Stimulated activated CD4-positive, alpha-beta T cell treated with anti-CD3 and anti-CD28 coated beads, Interleukin-1b, Interleukin-23, amount 100 ng/mL, for 4 hours (primary cell): ENCODE measurements at places on chromosomes 3 and 15.

GRCh38 chr3:194688200-194688740, 2.6 kb downstream of the FAM43A start:
- no peak for DNase-seq

GRCh38 chr3:30124435-30125370, 481.7 kb upstream of the TGFBR2 start:
- no peak for DNase-seq

DNA sequence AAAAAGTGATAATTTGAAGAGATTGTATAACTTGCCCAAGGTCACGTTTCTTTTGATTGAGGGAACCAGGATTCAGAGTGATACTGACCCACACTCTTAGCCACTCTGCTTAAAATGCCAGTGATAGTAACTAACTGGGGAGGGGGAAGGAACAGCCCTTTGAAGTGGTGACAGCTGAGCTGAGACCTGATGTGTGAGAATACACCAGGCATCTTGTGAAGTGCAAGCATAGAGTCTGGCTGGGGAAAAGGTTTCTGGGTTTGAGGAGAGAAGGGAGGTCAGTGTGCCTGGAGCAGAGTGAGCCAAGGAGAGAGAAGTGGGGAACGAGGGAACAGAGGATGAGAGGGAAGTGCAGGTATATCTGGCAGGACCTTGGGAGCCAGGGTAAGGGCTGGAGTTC, 35.4 kb upstream of the SCAANT1 start:
- DNase-seq, result no peak

DNA sequence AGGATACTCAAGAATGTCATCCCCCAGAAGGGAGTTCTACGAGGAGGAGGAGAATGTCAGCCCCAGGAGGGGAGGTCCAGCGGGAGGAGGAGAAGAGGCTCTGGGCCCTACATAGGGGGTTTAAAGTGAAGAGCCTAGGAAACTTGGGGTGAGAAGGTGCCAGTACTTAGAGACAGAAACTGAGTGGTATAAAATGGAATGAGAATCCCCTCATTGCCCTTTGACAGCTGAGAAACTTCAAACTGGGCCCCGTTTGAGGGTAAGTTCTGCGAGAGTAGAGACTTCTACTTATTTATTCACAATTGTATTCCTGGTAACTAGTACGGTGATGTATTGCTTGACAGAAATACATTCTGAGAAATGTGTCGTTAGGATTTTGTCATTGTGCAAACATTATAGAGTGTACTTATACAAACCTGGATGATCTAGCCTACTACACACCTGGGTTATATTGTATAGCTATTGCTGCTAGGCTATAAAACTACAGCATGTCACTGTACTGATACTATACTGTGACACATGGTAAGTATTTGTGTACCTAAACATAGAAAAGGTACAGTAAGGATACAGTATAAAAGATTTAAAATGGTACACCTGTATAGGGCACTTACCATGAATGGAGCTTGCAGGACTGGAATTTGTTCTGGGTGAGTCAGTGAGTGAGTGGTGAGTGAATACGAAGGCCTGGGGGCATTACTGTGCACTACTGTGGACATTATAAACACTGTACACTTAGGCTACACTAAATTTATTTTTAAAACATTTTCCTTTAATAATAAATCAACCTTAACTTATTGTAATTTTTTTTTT, 62.0 kb downstream of the TSC22D2 start:
- no peak for DNase-seq

GRCh38 chr3:175479800-175480199, 620.7 kb downstream of the NAALADL2 start:
- no peak for DNase-seq

DNA sequence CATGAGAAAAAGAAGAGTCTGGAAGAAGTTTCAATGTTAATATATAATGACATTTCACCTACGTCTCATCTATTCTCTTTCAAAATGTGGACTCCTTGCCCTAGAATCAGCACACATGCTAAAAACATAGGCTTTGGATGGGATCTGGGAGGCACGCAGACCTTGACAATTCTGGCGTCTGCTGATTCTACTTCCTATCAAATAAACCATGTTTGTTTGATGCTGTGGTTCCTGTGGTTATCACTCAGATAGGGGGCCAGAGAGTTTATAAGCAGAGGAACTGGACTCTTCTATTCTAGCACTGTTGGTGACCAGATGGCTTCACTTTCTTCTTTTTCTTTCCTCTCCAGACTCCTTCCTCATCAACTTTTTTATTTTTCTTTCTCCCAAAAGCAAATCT, 336.8 kb downstream of the DIPK2A start:
- no peak for DNase-seq

DNA sequence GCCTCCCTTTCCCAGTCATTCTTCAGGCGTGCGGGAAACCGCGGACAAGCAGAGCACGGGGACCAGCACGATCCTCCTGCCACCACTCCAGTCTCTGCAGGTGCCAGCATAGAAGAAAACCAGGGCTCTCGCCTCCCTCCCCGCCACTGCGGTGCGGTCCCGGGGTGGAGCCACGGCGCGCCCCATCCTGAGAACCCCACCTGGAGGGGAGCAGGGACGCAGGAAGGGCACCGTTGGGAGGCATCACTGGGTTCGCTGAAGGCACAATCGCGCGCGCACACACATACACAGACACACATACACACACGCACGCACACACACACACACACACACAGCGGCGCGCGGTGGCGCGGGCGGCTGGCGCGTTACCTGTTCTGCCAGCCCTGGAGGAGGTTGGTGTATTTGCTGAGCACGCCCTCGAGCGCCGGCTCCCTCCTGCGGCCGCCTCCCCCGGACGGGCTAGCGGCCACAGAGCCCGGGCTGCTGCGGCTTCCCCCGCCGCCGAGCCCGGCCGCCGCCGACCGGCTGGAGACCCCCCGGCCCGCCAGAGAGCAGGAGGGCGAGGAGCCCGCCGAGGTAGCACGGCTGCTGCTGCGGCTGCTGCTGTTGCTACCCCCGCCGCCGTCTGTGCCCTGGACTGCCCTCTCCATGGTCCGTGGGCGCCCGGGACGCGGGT, 394 bp downstream of the OSBPL10 start:
- peak; percentile 25 for DNase-seq
